H7 (cell line): ENCODE measurements at places on chromosomes 7 and 10. TPM values are rescaled to one million over a fixed set of nuclear protein-coding genes. Genes with fewer than 3 reads are reported as not detected.

GRCh38 chr10:78691301-78692030, 377.3 kb upstream of the ZMIZ1 start:
- no peak for DNase-seq

Gene LIPJ
- not detected in 2 replicates for total RNA-seq

Gene CLRN3
- not detected in 2 replicates for total RNA-seq

Gene AKR1C3
- total RNA-seq: 1.00 and 2.6 TPM in 2 replicates

- DNase-seq: no peak
Measured at GRCh38 chr10:69938541-69938991, 114.1 kb upstream of the MACROH2A2 start.

GRCh38 chr7:39757604-39758003, 134.2 kb downstream of the RALA start:
- no peak for DNase-seq

DNA sequence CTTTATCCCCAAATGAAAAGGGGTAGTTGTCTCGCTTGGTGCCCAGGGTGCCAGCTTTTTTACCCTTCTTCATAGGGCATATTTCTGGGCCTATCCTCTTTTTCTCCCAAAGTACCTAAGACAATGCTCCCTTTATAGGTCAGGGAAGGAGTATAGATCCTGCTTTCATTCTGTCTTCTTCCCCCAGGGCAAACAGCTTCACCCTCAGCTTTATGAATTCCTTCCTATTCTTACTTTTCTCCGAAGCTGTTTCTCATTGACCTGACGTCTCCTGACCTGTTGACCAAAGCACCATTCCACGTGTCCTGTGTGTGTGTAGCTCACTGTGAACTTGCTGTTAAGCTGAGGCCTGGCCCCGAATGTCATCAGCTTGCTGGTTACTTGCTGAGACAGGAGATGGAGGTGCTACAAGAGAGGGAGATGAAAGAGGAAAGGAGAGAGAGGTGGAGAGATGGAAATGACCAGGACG, 48.9 kb downstream of the PYROXD2 start:
- DNase-seq: no peak

DNA sequence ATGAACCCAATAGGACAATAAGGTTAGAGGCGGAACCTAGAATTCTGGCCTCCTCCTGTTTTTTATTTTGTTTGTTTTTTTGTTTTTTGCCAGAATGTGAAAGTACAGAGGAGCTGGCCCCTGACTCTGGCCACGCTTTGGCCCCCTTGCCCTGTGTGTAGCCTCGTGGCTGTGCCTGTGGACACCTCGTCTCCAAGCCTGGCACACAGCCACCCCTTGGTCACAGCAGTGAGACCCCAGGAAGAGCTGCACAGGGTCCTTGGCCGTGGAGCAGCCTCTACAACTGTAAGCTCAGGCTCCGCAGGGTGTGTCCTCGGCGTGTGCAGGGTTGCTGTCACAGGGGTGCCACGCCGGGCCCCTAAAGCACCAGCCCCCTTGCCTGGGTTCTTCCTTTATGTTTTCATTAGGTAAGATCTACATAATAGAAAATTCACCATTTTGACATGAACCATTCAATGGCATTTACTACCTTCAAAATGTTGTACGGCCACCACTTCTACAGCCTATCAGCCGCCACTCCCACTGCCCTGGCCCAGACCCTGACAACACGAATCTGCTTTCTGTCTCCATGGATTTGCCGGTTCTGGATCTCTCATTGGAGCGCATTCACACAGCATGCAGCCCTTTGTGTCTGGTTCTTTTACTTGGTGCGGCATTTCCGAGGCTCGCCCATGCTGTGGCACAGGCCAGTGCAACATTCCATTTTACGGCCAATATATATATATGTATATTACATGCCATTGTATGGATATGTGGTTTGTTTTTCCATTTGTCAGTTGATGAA, 51.0 kb downstream of the AMZ1 start:
- peak; percentile 19 for DNase-seq

Gene GPR26
- 0.03 and 0.07 TPM in 2 replicates for total RNA-seq

DNA sequence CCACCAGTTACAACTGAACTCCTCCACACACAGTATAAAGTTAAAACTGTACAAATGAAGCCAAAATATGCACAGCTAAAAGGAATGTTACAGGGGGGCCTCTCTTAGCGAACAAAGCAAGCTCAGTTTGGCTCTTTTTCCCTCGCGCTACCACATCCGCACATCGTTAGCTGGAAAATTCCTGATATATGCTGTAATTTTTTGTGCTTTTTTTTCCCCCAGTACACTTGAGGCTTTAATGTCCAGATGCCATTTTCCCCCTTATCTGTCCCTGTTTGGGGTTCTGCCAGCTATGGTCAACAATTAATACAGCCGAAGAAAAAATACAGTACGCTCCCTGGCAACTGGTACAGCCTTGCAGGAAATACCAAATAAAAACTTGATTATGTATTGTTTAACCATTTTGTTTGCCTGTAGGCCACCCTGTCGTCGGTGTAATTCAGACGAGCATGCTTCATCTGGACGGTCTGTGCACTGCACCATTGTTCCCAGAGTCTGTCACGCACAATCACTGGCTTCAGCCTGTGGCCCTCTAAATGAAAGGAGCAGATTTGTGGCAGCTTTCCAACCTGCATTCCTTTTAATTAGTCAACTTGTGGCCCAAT, 108.1 kb upstream of the FAM133B start:
- DNase-seq: no peak

- DNase-seq: no peak
Measured at GRCh38 chr10:13716081-13717071, 129.6 kb downstream of the PRPF18 start.
